ENCODE measurements at places on chromosomes 11 and 22.

GRCh38 chr11:72425053-72425980 lies 9.0 kb downstream of the CLPB start:
- DNase-seq: peak; percentile 75

GRCh38 chr11:74380746-74381439 lies 17.3 kb downstream of the PGM2L1 start:
- DNase-seq: no peak

DNA sequence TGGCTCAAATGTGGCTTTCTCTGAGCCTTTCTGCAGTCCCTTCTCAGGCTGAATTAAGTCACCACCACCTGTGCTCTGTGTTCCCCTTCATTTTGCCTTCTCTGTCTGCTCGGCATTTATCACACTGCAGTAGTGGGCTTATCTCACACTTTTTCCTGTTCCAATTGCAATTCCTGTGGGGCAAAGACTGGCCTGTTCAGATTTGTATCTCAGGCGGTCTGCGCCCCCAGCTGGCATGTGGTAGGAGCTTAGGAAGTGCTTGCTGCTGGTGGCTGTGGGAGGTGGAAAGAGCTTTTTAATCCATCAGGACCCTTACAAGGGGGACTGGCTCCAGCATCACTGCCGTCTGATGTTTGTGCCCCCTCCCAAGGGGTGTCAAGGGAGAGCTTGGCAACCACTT lies 21.2 kb downstream of the BMAL1 start:
- no peak for DNase-seq

- no peak for DNase-seq
Measured at GRCh38 chr11:114273890-114274635, 22.1 kb upstream of the NNMT start.

DNA sequence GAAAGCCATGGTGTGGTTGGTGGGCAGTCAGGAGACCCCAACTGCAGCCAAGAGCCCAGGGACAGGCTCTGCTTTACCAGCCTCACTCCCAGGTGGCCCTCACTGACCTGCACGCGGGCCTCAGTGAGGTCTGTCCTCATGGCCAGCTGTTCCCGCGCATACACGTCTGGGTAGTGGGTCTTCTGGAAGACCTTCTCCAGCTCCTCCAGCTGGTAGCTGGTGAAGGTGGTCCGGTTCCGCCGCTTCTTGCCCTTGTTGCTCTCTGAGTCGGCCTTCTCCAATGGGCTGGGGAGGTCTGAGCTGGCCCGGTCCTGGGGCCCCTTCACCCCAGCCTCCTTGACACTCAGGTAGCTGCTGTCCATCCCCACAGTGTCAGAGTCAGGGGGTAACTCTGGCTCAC lies 34.7 kb downstream of the ALX4 start:
- DNase-seq: no peak

GRCh38 chr11:14676068-14676467 lies 32.5 kb downstream of the PDE3B start:
- DNase-seq: peak; percentile 8

DNA sequence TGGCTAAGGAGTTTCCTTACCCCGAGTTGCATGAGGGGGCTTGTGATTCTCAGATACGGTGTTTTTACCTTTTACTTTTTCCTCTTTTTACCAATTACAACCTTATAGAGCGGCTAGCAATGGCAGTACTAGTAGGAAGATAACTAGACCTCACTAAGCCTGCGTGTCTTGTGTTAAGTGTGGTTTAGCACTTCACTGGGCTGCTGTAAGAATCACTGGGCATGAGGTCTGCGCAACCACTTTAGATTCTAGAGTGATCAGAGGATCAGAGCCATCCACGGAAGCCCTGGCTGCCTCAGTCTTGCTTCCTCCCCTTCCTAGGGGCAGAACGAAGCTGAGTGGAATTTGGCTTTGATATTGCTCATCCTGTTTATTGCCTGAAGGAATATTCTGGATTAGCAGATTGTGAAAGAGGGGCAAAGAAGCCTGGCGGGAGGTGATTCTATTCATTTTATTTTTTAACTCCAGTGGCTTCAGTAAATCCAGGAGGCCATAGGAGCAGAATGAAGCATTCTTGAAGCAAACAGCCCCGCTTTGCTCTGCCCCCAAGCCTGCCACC lies 88.5 kb downstream of the GRAMD1B start:
- DNase-seq: no peak

GRCh38 chr11:19191530-19192169 lies 10.1 kb downstream of the CSRP3 start:
- DNase-seq: no peak

DNA sequence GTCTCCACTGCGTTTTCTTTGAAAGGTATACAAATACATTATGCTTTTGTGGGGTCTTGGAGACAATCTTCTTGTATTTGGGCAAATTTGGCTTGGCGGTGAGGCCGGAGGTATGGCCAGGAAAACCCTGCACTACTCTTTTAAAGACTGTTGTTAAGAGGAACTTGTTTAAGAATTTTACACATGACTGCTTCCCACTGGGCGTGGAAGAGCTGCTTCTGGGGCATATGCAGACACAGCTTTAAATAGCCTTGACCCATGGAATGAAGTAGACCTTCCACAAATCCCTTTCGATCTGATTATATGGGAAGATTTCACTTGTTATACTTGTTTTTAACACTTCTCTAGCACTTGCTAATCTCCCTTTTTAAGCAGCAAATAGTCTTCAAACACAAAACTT lies 453.6 kb downstream of the MN1 start:
- no peak for DNase-seq

DNA sequence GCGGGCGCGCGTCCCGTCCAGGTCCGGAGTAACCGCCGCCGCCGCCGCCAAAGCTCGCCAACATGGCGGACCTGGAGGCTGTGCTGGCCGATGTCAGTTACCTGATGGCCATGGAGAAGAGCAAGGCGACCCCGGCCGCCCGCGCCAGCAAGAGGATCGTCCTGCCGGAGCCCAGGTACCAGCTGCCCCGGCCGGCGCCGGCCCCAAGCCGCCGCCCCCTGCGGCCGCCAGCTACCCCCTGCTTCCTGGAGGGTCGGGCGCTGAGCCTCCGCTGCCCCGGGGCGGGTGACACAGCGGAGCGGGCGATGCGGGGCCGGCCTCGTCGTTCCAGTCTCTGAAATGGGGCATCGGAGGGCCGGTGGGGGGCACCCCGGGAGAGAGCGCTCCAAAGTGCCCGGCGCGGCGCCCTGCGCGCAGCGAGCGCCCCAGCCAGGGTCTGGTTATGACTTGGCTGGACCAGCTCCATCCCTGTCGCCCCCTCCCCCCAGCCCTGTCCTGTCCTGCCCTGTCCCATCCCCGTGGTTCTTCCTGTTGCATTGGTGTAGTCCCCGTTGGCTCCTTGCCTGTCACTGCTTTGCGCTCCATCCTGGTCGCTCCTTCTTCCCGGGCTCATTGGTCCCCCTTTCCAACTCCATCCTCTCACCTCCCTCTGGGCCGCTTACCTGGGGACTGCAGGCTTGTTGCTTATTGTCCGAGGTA lies 653 bp downstream of the GRK3 start:
- DNase-seq: no peak

- DNase-seq: no peak
Measured at GRCh38 chr11:123080015-123080414, 18.1 kb upstream of the HSPA8 start.

Measured in MV-4-11 (cell line).